ENCODE measurements at places on chromosomes 7 and 10.

DNA sequence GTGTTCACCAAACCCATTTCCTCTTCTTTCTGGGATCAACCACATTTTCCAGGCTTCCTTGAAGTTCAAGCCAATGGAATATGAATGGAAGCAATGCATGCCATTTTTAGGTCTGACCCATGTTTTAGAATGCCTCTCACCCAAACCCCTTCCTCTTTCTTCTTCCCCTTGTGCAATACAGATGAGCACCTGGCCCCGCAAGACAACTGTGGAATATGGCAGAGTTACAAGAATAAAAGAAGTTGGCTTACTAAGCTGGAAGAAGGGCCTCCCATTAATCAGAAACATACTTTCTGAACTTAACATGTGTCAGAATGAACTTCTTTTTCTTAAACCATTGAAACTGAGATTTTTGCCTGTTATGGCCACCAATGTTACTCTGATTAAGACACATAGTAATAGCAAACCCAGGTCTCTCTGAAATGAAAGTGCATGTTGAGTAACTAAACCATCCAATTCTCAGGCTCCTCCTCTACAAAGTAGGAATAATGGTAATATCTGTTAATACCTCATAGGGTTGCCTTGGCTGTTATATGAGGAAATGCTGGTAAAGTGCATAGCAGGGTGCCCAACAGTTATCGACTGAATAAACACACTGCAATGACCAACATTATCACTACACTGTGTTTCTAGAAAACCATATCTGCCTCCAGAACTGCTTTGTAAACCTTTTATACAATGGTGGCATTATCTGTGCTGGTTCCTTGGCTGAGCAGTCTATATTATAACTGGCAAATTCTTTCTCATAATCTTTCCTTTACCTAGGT, 382.2 kb upstream of the NRP1 start:
- no peak for DNase-seq

DNA sequence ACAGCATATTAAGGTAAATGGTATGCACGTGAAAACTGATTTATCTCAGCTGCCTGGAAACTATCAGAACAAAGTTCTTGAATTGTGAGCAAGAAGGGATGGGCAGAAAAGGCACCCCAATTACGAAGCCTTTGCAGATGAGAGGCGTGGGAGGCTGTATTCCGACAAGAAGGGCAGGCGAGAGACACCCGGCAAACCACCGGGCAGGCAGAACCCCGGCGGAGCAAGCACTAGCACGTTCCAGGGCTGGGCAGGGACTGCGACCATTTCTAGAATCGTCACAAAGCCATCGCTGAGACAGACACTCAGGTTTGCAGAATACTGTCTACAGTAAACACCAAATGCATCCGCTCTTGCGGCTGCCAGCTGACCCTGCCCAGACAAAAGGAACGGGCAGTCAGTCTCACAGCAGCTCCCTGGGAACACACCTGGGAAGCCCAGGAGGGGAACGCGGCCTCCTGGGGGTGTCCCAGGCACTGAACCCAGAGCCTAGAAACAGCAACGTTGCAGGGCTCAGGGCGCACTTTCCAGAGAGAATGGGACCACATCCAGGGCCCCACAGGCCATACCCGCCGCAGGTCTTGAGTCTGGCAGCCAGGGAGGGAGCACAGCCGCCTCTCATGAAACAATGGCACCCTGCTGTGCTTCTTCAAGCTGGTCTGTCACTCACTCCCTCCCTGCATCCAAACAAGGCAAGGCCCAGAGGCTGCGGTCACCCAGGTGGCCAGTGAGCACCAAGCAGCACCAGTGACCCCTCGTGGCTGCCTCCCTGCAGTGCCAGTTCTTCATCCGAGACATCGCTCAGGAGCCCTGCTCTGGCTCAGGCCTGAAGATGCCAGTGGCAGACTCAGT, 261.9 kb downstream of the PTPRN2 start:
- no peak for DNase-seq

- peak; percentile 36 for DNase-seq
These were observed 33.5 kb downstream of the REEP3 start for GRCh38 chr10:63554657-63555056.

DNA sequence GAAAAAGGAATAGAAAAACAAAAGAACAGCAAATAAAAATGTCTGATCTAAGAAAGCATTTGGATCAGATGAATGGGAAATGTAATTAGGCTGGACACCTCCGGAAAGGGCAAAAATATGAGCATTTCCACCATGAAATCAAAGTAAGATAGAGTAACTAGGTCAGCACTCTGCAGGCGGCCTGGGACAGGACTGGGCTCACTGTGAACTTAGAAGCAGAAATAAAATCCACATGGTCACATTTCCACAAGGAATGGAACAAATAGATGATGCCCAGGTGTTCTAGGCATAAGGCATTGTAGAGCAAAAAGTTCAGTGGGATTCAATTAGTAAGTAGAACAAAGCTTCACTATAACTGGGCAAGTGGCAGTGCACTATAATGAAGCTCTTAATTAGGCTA, 209.9 kb upstream of the ETV1 start:
- DNase-seq: no peak

DNA sequence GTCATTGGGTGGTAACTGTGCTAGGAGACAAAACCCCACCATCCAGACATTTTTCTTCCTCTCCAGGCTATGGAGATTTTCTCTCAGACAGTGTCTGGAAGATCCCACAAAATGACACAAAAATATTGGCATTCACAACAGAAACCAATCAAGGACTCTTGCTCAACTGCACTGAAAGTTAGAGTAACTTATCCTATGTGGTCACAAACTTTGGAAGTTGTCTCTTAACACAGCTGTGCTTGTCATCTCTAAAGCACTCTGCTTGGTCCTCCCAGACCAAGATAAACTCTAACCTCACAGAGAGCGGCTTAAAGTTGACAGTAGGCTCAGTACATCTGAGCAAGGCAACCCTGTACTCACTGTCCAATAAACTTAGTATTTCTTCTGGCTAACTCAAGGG, 74.9 kb downstream of the AKR1C4 start:
- DNase-seq: no peak
